Stimulated activated CD8-positive, alpha-beta memory T cell treated with anti-CD3 and anti-CD28 coated beads, Interleukin-2, amount 100 ng/mL, for 1 hour (primary cell): ENCODE measurements at places on chromosomes 7 and 10.

DNA sequence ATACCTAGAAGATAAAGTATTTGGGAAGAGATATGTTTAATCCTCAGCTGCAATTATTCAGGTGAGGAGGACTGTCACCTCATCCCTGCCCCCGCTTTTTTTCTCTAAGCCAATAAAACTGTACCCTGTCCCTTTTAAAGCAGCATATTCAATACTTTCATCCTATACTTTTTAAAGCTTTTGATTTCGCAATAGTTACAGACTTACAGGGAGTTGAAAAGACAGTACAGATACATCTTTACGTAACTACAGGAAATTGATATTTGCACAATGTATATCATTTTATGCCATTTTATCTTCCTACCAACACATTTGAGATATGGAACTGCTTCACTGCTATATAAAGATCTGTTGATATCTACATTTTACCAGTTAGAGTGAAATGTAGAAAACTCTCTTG lies 47.6 kb downstream of the STK17A start:
- no peak for DNase-seq

DNA sequence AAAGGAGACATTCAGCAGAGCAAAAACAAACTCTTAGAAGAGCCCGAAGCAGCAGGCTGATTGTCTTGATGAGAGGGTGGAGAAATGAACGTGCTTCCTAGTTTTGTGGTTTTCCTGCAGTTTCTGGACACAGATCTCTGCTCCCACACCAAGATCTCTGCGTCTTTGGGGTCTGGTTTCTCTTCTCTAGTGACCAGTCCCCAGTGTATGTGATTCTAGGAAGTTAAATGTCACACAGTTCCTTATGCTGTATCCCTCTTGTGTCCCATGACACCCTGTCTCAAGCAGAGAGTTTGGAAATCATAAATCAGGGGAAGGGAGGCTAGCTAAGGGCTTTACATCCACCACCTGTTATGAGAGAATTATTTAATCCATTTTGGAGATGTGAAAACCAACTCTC lies 55.4 kb upstream of the KLF14 start:
- DNase-seq = no peak

GRCh38 chr10:3709456-3710060 lies 75.5 kb downstream of the KLF6 start:
- no peak for DNase-seq

GRCh38 chr10:130434446-130435385 lies 298.5 kb downstream of the GLRX3 start:
- DNase-seq = no peak

- DNase-seq = no peak
Measured at GRCh38 chr7:33539198-33539597, 366.1 kb upstream of the BMPER start.

DNA sequence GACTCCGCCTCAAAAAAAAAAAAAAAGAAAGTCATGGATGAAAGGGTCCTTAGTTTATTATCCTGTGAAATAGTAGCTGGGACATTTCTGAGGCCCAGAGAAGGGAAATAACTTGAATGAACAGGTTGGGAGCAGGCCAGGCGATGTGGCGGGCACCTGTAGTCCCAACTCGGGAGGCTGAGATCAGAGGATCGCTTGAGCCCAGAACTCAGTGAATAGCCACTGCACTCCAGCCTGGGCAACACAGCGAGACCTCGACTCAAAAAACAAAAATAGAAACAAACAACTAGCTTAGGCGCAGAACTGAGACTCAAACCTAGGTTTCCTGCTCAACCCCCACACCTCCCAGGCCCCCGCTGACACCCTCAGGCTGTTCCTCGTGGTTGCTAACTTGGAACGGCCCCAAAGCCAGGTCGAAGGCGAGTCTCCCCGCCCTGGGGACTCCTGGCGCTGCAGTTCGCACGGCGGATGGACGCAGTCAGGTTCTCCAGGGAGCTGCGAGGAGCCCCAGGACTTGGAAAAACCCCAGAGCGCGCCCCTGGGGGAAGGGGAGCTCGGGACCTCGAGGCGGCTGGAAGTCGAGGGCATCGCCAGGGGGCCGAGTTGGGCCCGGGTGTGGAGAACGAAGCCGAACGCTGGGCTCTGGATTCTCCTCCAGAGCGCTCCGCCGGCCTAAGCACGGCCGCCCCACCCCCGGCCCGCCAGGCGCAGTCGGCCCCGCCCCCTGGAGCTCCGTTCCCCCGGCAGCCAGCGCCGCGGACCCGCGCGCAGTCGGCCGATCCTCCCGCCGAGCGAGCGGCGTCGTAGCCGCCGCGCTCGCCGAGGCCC lies at the start of gene STOX1:
Gene STOX1, plus strand, starts transcription at position 768 of the 828 bp plus-strand sequence. CDS start 93 bp downstream, outside the sequence.
- DNase-seq = no peak

DNA sequence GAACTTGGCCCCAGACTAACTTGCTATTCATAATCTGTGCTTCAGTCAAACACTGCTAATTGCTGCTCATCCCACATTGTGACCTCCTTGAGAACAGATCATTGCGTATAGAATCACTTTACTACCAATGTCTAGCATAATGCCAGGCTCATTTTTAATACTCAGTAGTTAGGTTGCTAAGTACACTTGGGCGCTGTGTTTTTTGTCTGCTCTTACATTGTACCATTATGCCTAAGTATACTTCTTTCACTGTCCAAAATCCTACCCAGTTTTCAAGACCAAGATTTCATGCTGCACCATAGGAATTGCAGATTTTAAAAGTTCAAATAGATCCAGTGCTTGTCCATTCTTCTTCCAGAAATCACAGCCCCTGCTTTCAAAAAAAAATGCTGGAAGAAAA lies 32.8 kb upstream of the TMEM106B start:
- DNase-seq = no peak

DNA sequence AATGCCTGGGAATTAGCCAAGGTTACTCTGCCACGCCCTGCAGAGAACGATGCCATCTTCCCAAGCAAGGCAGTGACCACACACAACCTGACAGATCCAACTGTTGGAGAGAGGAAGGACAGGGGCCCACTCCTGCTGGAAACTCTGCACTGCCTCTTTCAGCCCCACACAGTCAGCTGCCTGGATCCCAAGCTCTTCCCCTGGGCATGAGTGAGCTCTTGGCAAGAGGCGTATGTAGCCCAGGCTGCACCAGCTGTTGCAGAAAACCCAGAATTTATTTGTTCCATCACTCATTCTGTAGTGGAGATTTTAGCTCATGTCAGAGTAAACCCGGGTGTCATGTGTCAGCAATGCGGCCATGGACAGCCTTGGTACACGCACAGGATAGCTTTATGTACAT lies 135.1 kb upstream of the TRIM24 start:
- DNase-seq = no peak

- no peak for DNase-seq
Measured at GRCh38 chr7:87645446-87645845, 17.2 kb downstream of the RUNDC3B start.

DNA sequence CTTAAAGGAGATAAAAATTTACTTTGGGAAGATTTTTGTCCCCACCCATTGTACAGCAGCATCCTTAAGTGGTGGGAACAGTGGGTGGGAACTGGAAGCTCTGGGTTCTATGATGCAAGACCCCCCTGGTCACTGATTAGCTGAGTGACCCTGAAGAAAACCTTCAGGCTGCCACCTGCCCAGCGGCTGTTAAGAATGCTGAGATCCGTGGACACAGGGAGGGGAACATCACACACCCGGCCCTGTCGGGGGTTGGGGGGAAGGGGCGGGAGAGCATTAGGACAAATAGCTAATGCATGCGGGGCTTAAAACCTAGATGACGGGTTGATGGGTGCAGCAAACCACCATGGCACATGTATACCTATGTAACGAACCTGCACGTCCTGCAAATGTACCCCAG lies 14.5 kb downstream of the CARD11 start:
- DNase-seq = no peak

DNA sequence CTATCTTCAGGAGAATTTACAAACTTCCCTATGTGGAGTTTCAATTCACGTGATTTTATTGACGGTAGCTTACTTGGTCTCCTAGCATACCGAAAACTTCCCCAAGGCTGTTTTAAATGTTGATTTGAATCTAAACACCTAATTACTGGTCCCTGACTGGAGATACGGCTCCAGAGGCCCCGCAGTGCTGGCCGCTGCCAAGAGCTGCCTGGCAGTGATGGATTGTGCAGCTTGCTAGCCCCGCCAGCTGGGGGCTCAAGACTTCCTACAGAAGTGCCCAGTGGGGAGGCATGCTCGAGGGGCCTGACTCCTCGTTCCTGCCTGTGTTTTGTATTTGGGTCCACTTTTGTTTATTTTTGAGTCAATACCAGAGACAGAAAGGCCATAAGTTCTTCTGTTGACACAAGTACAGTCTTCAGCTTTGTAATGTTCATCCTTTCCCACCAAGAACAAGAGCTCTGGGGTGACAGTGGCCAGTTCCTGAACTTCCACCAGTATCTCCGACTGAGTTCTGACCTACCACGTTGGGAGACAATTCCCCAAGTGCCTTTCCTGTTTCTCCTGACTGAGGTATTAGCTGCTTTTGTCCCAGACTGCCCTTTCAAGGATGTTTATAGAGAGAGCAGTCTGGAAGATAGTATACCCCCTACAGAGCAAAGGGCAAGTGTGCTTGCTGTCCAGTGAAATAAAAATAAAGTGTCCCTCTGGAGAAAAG lies 80.7 kb upstream of the CXCL12 start:
- DNase-seq = no peak

DNA sequence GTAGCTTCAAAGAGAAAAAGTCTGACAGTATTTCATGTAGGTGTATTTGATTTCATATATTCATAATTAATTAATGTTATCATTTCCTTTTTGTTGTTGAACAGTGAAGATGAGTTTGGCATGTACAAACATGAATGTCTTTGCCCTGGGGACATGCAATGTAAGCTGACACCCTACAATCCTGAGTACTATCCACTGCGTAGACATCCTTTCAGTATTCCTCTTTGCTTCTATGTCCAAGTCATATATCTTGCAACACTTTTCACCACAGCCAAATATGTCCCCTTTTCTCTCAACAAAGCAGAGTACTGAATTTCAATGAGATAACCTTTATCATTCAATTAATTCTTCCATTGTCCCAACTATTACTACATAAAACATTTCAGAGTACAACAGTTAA lies 93.6 kb downstream of the GPR37 start:
- DNase-seq = no peak

GRCh38 chr10:13559124-13559700 lies 27.6 kb upstream of the PRPF18 start:
- no peak for DNase-seq

DNA sequence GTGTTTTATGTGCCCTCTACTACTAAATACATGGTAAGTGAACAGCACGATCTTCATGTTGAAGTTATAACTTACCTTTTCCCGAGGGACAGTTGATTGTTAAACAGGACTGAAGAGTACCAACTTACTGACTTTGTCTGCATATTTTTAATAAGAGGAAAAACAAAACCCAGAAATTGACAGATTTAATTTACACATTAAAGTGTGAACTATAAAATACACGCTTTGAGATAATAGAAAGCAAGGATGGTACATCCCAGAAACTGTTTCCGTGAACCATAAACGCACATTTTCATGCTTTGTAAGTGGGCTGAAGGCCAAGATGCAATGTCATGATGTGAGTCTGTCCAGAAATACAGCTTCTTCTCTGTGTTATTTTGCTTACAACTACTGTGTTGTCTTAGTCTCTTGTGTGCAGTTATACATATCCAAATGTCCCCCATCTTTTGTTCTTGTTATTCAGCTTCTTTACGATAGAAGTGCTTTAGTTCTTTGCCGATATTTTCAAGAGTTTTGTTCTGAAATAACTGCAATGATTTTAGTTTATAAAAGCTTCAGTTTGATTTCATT lies 190.1 kb downstream of the MLLT10 start:
- DNase-seq = no peak
